ENCODE measurements at places on chromosomes 6 and 20. TPM values are rescaled to one million over a fixed set of nuclear protein-coding genes. Genes with fewer than 3 reads are reported as not detected.

Gene ZNF341
- total RNA-seq: 8.7 TPM

GRCh38 chr20:51027035-51027795 lies 4.3 kb upstream of the KCNG1 start:
- no peak for DNase-seq

DNA sequence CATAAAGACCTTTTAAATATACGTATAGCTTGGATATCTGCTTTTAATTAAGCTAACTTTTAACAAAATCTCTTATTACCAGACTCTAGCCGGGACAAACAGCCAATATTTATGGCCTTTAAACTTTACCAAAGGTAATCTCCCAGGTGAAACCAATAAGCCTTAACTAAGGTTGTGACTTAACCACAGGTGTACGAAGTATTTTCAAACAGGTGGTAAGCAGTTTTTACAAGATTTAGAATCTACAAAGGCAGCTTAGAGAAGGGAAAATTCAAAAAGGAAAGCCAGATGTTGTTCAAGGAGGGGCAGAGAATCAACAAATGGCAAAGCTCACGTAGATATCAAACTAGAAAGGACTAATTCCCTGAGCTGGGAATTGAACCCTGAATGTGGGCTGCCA lies 15.8 kb downstream of the WFDC2 start:
- DNase-seq: no peak

Gene ADGRF1
- 5.4 TPM for total RNA-seq

- DNase-seq: no peak
These were observed 667.0 kb upstream of the MARCKS start for GRCh38 chr6:113190170-113190569.

GRCh38 chr6:9225441-9225871 lies 790.1 kb upstream of the SLC35B3 start:
- DNase-seq: no peak

Gene LINC00237
- not detected for total RNA-seq

DNA sequence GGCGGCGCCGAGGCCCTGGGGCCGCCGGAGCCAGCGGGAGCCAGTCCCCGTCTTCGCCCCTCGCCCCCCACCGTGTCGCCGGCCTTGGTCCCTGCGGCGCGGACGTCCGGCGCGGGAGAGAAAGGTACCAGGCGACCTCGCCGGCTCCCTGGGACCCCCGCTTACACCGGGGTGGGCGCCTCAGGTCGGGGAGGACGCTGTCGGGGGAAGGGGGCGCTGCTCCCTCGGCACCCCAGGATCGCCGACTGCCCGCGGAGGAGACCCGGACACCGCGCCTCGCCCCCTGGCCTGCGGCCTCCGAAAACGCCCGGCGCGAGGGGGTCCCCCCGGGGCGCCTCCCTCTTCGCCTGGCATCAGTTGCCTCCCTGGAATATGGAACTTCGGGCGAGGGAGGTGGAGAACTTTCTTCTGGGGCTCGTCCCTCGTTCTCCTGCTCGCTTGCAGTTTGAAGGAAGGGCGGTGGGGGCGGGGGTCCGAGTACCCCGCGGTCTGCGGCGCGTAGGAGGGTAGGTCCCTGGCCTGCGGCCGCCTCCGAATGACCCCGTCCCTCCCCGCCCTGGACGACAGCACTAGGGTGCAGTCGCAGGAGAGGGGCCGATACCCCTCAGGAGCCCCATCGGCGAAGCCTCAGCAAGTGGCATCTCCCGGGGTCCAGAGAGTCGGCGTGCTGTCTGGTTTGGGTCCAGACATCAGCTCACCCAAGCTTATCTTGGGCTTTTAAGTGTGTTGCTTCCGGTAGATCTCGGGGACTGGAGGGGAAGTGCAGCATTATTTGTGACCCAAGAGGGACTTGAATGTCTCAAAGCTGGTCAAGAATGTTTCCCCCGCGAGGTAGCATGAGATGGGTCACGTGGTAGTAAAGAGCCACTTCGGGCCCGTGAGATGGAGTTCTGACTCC lies 549 bp downstream of the ANKRD6 start:
- DNase-seq: peak; percentile 76

Gene LY6G6D
- not detected for total RNA-seq

DNA sequence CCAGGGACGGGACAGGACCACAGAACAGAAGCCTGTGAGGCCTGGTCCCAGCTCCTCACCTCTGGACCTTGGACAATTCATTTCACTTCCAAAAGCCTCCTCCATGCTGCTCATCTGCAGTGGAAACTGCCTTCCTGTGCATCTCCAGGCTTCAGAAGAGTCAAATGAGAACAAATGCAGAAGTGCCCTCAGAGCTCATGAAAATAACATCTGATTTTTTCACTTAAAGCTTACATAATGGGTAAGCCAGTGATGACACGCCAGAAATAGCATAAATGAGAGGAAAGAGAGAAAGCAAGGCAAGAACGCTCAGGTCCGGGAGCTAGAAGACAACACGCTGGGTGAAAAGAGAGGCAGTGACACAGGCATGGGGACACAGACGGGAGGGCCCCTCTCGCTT lies 7.9 kb downstream of the CNKSR3 start:
- DNase-seq: no peak

GRCh38 chr6:75098709-75099108 lies 107.1 kb downstream of the COL12A1 start:
- peak; percentile 75 for DNase-seq

- no peak for DNase-seq
These were observed 723 bp upstream of the ARID1B start for GRCh38 chr6:156776470-156776839.

Gene SIRPD
- total RNA-seq: 46.7 TPM

DNA sequence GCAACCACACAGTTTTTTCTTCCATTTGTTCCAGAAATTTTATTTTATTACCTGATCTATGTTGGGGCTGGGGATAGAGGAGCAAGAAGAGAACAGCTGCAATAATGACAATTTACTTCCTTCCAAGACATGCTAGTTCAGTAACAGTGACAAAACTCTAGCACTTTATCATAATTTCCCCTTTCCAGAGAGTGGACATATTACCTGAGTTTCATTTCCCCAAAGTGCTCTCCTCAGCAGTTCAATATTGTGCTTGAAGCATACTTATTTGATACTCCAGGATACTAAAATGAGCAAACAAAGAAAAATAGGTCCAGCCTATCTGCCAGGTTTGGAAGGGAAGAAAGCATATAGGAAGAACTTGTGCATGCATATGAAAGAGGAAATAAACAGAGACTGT lies 157.7 kb downstream of the ID4 start:
- DNase-seq: no peak

Gene C6orf163
- 12.5 TPM for total RNA-seq

Gene CDSN
- not detected for total RNA-seq

- DNase-seq: no peak
These were observed 196.9 kb downstream of the FOXA2 start for GRCh38 chr20:22387452-22387851.

- peak; percentile 69 for DNase-seq
These were observed 304.4 kb downstream of the PREX1 start for GRCh38 chr20:48523191-48523995.

Gene FAM83B
- total RNA-seq: 1.3 TPM

Gene SNX21
- total RNA-seq: 77.9 TPM

Gene GRM4
- 3.5 TPM for total RNA-seq

Gene CGA
- not detected for total RNA-seq

Gene SLC22A16
- 17.2 TPM for total RNA-seq

Gene NAPB
- 37.8 TPM for total RNA-seq

- no peak for DNase-seq
These were observed 84.5 kb upstream of the QKI start for GRCh38 chr6:163329991-163330390.

Gene GRIK2
- 23.5 TPM for total RNA-seq

DNA sequence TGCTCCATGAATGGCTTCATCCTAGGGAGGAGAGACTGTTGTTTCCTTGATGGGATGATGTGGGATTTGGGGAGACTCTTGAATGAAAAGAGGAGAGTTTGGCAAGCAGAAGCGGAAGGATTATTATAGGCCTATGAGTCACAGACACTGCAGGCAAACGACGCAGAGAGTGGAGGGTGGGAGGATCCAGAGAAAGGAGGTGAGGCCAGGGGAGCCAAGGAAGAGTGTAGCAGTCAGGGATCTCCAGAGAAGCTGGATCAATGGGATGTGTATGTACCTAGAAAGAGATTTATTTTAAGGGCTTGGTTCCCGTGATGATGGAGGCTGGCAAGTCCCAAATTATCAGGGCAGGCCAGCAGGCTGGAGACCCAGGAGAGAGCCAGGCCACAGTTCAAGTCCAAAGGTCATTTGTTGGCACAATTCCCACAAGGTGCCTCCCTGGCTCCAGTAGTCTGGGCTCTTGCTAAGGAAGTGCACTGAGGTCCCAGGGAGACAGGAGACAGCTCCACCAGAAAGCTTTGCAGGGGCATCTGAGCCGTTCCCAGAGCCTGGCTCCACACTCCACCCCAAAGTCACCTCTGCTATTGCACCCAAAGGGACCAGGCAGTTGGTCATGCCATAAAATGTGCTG lies 76.0 kb downstream of the ADTRP start:
- no peak for DNase-seq

GRCh38 chr6:165869526-165869925 lies 206.5 kb upstream of the PDE10A start:
- DNase-seq: no peak

- no peak for DNase-seq
These were observed 5.2 kb upstream of the FOXO3 start for GRCh38 chr6:108555399-108556052.

- peak; percentile 23 for DNase-seq
These were observed 1.1 kb upstream of the OPN5 start for GRCh38 chr6:47780510-47781356.

Gene BEND6
- 1.4 TPM for total RNA-seq

- DNase-seq: peak; percentile 34
These were observed 96.2 kb downstream of the TTLL2 start for GRCh38 chr6:167420858-167421766.

- no peak for DNase-seq
These were observed 49.4 kb downstream of the PSMG4 start for GRCh38 chr6:3308106-3308505.

- peak; percentile 53 for DNase-seq
These were observed 975 bp upstream of the PPT2 start for GRCh38 chr6:32152769-32153563.

DNA sequence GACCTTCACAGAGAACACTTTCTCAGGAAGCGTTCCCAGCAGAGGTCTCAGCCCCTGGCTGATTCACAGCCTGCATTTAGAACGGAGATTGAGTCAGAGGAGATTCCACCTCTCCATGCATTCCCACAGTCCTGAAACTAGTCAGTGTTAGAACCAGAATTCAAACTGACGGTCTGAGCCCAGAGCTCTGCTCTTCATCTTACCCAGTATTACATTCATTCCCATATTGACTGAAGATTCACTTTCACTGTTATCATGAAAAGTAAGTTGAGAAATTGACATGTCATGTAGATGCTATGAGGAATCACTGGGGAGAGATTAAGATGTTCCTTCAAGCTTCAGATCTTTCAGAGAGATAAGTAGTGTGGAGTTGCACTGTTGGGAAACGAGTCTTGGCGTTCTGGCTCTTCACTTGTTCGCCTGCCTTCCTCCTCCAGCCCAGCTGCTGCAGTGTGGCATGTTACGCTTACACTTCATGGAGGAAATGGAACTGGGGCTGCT lies 28.3 kb downstream of the MAS1 start:
- DNase-seq: no peak

- no peak for DNase-seq
These were observed 110.0 kb upstream of the RIN2 start for GRCh38 chr20:19648024-19648423.

DNA sequence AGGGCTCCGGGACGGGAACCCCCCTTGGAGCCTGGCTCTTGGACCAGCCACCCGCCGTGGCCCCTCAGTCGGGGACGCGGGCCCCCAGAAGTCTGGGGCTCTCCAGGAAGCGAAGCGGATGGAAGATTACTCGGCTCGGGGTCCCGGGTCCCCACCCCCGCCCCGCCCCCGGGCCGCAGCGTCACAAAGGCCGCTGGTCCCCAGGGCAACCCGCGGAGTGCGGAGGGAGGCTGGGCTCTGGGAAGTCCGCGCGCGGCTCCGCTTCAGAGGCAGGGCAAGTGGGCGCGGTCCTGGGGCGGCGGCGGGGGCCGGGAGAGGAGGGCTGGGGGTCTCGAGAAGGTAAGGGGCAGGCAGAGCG lies at the start of gene FNDC11:
TSS of gene FNDC11 (plus strand) at position 227 of the 358 bp plus-strand sequence. CDS start 1,505 bp downstream, outside the sequence.
- DNase-seq: peak; percentile 41

Gene PDE7B
- 4.4 TPM for total RNA-seq

Gene BPIFB1
- total RNA-seq: 1.6 TPM

- DNase-seq: no peak
These were observed 5.8 kb downstream of the HMGN4 start for GRCh38 chr6:26543953-26544352.

- DNase-seq: no peak
These were observed 48.3 kb downstream of the ATXN1 start for GRCh38 chr6:16712931-16713484.

- DNase-seq: peak; percentile 60
These were observed 18.3 kb downstream of the ZMYND8 start for GRCh38 chr20:47338131-47338628.

Gene SLA2
- total RNA-seq: 0.87 TPM

Gene HCRTR2
- 0.50 TPM for total RNA-seq

Gene PIGU
- 35.0 TPM for total RNA-seq

Gene LATS1
- total RNA-seq: 38.7 TPM

GRCh38 chr6:13763740-13764381 lies 50.5 kb downstream of the MCUR1 start:
- DNase-seq: no peak

GRCh38 chr6:16766043-16766536 lies 4.8 kb upstream of the ATXN1 start:
- no peak for DNase-seq

- no peak for DNase-seq
These were observed 6.5 kb downstream of the KCNB1 start for GRCh38 chr20:49476016-49476355.

DNA sequence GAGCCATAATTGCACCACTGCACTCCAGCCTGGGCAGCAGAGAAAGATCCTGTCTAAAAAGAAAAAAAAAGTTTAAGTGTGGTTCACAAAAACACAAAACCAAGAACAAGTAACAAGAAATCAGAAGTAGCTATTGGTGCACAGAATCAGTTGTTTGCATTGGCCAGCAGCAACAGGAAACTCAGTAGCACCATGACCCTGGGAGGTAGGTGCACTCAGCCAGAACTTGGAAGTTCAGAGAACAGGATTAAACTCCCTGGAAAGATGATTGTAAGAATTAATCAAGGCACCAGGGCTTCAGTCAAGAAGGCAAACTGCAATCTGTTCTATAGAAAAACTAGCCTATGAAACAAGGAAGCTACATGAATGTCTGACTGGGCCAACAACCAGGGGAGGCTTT lies 267.9 kb downstream of the COL12A1 start:
- DNase-seq: no peak

DNA sequence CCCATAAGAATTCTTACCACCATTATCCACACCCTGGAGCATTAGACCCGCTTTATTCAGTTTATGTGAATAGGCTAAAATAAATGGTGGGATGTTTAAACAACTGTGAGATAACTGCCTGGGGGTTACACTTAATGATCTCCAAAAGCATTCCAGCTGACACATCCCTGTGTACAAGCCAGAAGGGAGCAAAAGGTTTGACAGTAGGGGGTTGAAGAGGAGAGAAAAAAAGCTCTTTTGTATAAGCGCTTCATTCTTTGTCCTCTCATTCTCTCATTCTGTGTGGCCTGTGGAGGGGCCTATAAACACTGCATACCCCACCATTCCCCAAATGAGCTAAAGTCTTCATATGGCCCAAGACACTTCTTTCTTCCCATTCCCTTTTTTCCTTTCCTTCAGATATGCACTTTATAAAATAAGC lies 30.8 kb upstream of the COL21A1 start:
- no peak for DNase-seq

Data from testis (tissue), 5 donors.